ENCODE measurements at places on chromosomes 1 and 21.
A peak's percentile ranks its signal among the peaks of the same experiment; 100 is the strongest.

- DNase-seq = peak; percentile 66
These were observed at the start of gene PHTF1 for GRCh38 chr1:113759333-113760101. Gene PHTF1 (minus strand): TSS chr1:113759486. CDS start chr1:113758703, 783 bp downstream.

DNA sequence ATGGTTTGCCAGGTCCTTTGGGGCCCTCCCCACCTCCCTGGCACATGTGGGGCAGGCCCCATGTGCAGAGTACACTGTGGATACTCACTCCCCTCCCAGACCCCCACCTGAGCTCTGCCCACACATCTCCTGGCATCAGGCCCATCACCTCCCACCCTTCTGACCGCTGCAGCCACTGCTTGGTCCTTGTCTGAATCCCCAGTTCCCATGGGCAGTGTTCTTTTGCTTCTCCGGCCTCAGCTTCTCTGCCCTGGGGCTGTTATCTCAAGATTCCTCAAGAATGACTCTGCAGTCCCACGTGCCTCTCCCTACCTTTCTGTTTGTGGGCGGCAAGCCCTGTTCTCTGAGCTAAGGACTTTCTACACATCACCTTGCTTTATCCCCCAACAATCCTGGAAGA lies 187.7 kb upstream of the EDN2 start:
- DNase-seq = no peak

GRCh38 chr1:21906173-21907078 lies 30.7 kb downstream of the HSPG2 start:
- DNase-seq = no peak

DNA sequence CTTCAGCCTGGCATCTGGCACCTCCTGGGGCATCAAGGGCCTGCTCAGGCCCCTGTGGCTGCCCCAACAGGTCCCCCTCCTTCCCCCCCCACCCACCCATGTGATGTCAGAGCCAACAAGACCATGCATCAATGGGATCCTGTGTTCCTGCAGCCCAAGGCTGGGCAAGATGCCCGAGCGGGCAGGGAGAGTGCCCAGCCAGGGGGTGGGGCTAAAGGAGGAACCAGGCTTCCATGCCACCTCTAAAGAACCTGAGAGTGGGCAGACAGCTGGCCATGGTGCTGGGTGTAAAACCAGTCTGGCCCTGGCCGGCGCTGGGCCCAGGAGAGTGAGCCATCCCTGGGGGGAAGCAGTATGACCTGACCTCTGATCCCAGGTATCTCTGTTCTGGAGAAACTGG lies 7.6 kb downstream of the COL16A1 start:
- DNase-seq = no peak

GRCh38 chr1:47687631-47688460 lies 250.0 kb downstream of the FOXD2 start:
- DNase-seq = no peak

DNA sequence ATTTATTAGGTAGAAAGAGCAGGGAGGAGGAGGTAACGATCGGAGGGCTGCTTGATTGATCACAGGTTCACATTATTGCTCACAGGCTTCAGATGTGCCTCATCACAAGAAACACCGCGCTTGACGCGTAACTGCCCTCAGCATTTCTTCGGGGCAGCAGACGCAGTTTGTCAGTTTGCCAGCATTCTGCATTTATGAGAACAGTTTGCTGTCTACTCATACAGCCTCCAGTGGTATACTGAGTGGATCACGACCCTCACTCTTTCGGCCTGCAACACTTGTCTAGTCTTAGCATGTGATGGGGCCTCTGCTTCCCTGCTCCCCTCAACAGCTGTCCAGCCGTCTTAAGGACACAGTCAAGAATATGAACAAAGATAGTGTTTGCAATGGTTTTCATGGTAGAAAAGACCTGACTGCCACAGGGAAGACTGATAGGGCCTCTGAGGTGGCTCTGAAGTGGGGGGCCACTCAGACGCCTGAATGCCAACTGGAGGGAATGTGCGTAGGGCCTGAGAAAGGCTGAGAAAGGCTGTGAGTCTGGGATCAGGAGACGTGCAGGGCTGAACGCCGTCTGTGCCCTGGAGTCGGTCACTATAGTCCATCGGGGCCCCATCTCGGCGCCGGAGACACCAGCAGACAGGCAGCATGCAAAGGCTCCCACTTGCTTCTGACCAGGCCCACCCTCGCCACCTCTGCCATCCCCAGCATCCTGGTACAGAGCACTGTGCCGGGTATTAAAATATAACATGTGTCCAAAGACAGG lies 45.0 kb downstream of the UBE2G2 start:
- DNase-seq = no peak

- no peak for DNase-seq
These were observed 2.6 kb downstream of the GADD45A start for GRCh38 chr1:67687649-67688048.

GRCh38 chr1:209229494-209230061 lies 353.9 kb upstream of the CAMK1G start:
- DNase-seq = no peak

DNA sequence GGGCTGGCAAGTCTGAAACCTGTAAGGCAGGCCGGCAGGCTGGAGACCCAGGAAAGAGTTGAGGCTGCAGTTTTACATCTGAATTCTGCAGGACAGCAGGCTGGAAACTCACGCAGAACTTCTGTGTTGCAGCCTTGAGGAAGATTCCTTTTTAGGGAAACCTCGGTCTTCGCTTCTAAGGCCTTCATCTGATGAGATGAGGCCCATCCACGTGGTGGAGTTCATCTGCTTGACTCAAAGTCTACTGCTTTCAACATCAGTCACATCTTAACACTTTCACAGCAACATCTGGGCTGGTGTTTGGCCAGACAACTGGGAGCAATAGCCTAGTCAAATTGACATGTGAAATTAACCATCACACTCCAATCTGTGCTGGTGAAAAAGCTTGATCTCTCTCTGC lies 57.1 kb downstream of the EVA1C start:
- no peak for DNase-seq

DNA sequence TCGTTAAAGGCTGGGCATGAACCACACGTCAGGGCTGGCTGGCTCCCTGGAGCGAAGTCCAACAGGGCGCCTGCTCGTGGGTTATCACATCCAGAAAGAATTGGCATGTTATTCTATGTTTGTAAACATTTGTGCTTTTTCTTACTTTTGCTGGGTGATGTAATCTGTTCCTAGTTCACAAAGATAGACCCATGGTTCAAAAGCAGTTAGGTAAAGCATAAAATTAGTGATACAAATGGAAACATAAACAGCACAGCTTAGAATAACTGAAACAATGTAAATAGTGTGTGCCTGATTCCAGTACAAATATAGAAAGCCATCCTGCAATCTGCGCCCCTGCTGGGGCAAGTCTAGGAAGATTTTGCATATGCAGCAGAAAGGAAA lies 184.0 kb upstream of the C1orf174 start:
- DNase-seq = no peak

DNA sequence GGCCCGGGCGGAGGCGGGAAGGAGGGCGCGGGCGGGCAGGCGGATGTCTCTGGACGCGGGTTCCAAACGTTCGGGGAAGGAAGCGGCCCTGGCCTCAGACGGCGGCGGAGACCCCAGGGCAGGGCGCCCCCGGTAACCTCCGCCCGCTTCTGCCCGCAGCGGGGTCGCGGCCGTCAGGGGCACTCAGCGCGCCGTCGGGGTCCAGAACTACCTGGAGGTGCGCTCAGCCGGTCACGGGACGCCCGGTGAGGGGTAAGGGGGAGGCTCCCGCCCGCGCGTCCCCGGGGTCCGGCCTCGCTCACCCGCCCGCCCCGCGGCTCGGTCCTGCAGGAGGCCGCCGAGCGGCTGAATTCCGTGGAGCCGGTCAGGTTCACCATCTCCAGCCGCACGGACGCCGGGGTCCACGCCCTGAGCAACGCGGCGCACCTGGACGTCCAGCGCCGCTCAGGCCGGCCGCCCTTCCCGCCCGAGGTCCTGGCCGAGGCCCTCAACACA lies 406 bp downstream of the PUSL1 start:
- no peak for DNase-seq
